Epithelial cell of prostate (primary cell): ENCODE measurements at places on chromosomes 5 and 9.

GRCh38 chr5:67028941-67029340, 167.7 kb downstream of the CD180 start:
- no peak for DNase-seq

DNA sequence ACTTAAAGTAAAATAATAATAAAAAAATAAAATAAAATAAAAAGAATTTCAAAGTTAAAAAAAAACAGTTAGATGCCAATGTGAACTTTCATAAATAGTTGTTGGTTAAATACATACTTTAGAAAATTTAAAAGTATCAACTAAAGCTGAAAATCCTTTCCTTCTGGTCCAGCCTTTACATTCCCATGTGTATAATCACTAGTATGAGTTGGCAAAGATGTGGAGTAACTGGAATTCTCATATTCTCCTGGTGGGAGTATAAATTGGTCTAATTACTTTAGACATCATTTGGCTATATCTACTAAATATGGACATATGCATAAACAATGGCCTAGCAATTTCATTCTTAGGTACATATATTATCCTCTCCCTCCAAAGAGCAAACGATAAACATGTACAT, 619.9 kb downstream of the PTPRD start:
- no peak for DNase-seq

DNA sequence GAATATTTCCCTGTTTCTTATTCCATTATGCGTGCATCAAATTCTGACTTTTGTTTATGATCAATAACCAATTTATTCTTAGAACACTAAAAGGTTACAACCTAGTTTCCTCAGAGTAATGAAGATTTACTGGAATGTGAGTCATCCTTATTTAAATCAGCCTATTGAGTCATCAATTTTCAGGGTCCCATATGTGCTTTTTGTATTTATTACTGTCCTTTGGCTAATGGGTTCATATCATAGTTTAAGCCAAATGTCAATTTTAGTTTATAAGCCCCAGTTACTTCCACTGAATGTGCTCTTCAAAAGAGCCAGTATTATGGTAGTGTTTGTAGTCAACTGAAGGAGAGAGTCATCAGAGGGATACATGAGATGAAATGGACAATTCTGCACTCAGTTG, 359.2 kb downstream of the PRR16 start:
- DNase-seq, result no peak

DNA sequence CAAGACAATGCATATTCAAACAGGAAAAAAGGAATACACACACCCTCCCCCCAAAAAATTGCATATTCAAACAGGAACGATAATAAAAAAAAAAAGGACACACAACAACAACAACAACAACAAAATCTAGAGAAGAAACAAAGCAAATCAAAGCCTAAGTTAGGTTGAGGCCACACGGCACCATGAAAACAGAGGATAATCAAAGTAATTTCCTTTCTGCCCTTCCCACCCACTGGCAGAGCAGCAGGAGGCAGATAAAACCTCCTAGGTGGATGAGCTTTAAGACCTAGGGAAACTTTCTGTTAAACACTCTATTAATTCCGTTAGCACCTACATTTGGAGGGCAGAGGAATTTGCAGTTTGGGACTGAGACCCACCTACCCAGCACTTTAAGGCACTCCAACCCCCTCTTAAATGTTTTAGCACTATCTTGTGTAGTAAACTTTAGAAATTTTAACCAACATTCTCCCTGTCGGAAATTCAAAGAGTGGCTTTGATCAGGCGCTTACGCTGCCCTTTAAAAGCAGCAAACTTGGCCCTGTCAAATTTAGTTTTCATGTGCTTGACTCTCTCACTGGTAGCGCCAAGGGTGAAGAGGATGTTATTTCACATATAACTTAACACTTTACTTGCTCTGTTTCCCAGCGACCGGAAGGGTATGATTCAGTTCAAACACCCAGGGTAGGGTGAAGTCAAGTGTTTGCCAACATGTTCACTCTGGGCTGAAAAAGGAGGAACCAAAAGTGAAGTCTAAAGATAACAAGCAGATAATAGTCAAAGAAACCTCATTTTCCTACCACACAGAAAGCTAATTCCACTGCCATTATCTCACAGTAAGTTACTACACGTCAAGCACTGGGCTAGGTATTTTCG, 9.2 kb downstream of the ENC1 start:
- no peak for DNase-seq

DNA sequence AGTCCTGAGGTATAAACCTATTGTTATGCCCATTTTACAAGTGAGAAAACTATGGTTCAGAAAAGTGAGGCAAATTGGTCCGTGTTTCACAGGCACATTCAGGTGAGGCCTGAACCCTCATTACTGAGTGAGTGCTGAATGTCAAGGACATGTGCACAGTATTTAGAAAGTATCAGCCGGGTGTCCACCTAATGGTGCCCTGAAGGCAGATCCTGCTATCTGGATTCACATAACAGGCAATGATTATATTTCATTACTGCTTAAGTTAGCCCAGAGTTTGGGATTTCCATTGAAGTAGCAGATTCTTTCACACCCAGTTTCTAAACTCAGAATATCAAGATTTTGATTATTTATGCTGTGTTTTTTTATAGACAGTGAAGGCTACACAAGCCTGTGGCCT, 142.7 kb downstream of the LHFPL2 start:
- DNase-seq, result no peak

- no peak for DNase-seq
Observed at GRCh38 chr9:131290036-131290766, 678 bp downstream of the PLPP7 start.

- DNase-seq, result no peak
Observed at GRCh38 chr5:51185850-51186329, 197.4 kb upstream of the ISL1 start.

DNA sequence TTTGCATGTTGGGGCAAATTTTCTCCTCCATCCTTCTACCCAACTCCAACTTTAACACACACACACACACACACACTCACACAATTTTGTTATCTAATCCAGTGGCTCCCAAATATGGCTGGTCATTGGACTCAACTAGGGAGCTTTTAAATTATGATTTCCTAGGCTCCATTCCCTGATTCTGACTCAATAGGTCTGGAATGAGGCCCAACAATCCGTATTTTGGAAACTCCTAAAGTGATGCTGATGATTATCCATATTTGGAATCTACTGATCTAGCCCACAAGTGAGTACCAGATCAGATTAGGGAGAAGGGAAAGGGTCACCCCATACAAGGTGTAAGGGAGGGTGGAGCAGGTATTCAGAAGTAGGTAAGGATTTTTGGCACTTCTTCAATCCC, 309.7 kb downstream of the TLE1 start:
- DNase-seq, result no peak
